Activated CD4-positive, alpha-beta T cell treated with anti-CD3 and anti-CD28 coated beads for 1 hour (primary cell): ENCODE measurements at places on chromosomes 16 and 17.

GRCh38 chr17:77846531-77847085, 111.9 kb upstream of the TNRC6C start:
- no peak for DNase-seq

DNA sequence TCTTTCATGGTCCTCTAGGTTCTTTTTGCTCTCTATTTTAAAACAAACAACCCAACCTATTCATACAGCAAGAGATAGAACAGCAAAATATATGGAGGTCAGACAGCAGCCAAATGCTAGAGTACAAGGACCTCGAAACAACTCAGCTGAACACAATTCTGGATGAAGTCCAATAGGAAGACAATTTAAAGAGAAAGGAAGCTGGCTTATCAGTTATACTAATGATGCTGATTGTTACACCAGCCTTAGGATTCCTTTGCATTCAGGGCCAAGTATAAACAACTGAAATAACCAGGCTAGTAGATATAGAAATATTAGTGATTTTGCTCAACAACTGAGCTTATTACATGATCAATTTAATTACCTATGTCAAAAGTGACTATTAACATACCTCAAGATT, 2.5 kb downstream of the SSH2 start:
- DNase-seq = no peak

- no peak for DNase-seq
Observed at GRCh38 chr17:54985476-54985875, 16.9 kb downstream of the STXBP4 start.

- no peak for DNase-seq
Observed at GRCh38 chr17:66355510-66355909, 53.1 kb downstream of the PRKCA start.

DNA sequence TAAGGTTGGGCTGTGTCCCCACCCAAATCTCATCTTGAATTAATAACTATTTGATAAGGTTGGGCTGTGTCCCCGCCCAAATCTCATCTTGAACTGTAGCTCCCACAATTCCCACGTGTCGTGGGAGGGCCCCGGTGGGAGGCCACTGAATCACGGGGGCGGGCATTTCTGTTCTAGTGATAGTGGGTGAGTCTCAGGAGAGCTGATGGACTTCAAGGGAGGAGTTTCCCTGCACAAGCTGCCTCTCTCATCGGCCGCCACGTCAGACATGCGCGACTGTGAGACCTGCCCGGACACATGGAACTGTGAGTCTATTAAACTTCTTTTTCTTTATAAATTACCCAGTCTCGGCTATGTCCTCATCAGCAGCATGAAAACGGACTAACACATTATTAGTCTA, 44.9 kb upstream of the METRNL start:
- DNase-seq = no peak

DNA sequence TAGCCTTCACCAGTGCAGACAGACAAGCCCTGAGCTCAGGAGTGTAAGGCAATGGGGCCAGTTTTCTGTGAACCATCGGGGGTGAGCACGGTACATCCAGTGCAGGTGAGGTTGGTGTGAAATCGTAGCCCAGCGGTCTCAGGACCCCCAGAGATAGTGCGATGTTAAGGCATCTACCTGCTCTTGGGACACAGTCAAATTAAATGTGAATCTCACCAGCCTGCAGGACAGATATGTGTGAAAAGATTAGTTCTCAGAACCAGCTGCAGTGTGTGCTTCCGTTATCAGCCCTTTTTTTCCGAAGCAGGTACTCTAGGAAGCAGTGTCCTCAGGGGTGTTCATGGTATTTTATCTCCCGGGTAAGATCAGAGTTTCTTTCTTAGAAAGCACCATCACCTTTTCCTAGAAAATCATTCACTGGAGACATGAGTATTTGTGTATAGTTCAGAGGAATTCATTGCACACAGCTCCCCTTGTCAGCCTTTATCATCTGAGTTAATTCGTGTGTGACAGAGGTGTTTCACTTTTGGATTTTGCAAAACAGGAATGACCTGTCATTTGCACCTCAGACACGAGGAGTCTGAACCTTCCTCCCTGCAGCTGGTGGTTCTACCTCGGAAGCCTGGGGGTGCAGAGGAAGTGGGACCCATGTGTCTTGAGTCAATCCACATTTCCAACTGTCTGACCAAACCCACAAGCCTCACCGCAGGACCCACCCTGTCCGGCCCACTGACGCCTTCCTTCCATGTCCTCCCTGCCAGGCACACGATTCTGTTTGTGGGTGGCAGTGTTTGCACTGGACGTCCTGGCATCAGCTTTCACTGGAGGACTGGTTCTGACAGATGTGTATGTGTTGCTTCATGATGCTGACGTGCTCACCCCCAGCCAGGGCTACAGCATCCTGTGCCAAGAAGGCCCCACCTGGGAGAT, 107.8 kb downstream of the CLEC16A start:
- DNase-seq = no peak

DNA sequence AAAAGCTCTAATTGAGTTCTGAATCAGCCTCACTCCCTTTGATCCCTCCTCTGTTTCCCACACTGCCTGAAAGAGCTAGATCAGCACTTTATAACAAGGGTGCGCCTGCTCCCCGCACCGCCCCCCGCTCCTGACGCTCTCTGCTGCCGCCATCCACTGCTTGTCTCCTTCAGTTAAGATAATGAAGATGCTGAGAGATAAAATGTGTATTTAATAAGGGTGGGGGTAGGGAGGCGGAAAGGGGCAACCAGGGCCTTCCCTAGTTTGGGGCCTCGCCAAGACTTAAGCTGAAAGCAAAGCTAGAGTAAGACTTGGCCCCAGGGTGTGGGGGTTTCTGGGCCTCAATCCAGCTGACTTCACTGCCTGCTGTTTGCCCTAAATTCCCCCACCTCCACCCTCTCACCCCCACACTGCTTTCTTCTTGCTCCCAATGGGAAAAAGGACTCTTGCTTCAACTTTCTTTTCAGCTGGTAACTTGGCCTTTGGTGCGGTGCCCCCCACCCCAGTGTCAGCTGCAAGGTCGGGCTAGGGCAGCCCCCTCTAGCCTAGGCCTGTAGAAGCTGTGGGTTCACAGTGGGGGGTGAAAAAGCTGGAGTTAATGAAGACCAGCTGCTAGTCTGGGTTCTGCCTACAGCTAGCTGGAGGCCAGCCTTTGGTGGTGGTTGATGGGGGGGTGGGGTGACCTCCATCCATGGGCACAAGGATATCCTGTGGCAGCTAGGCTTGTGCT, 1.8 kb upstream of the RARA start:
- DNase-seq = no peak

GRCh38 chr16:27245276-27246172, 23.0 kb downstream of the NSMCE1 start:
- DNase-seq = no peak

GRCh38 chr16:30741461-30741914, 6.7 kb upstream of the PHKG2 start:
- no peak for DNase-seq

GRCh38 chr17:40555296-40556190, 9.7 kb downstream of the CCR7 start:
- no peak for DNase-seq

DNA sequence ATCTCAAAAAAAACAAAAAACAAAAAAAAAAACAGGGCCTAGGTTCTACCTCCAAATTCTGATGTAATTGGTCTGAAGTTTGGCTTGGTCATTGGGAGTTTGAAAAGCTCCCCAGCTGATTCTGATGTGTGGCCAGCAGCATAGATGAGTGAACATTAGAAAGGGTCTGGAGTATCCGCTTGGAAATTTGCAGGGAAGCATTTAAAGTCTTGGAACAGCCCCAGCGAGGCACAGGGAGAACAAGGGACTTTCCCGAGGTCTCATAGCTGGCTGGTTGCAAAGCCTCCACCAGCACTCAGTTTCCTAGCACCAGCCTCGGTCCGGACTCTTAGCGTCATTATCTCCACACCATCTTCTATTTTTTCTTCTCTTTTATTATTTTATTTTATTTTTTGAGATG, 70.8 kb downstream of the RAB11FIP4 start:
- no peak for DNase-seq

DNA sequence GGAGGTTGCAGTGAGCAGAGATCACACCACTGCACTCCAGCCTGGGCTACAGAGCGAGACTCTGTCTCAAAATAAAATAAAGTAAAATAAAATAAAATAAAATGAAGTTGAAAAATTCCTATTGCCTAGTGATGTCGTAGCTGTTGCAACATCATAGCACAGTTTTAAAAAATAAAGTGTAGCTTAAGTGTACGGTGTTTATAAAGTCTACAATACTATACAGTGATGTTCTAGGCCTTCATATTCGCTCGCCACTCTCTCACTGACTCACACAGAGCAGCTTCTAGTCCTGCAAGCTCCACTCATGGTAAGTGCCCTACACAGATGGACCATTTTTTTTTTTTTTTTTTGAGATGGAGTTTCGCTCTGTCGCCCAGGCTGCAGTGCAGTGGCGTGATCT, 43.5 kb upstream of the MNT start:
- DNase-seq = no peak

DNA sequence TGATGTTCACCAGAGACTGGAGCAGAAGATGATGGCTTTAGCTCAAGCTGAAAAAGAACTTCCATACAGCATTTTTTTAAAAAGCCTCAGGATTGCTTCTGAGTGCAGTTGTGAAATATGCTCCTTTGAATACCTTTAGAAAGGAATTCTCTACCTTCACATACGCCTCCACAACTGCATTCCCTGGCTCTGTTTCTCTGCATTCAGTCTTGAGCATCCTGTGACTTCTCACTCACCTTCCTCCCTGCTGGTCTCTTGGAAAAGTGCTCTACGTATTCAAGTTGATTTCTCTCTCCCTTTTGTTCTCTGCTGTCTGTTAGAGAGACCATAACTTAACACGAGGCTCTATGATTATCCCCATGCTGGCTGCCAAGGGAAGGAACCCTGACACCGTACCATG, 34.5 kb downstream of the HS3ST2 start:
- no peak for DNase-seq

DNA sequence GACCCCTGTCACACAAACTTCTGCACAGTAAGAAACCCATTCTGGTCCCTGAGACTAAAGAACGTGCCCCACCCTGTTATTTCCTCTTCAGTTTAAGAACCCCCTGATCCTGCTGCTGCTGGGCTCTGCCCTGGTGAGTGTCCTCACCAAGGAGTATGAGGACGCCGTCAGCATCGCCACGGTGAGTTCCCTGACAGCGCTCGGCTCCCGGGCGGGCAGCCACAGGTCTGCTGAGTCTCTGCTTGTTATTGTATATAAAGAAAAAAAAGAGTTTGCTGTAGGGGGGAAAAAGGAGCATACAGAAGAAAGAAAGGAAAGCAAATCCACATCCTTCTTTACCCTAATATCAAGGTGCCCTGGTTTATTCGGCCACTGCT, 40.0 kb downstream of the ATP2C2 start:
- DNase-seq = no peak

DNA sequence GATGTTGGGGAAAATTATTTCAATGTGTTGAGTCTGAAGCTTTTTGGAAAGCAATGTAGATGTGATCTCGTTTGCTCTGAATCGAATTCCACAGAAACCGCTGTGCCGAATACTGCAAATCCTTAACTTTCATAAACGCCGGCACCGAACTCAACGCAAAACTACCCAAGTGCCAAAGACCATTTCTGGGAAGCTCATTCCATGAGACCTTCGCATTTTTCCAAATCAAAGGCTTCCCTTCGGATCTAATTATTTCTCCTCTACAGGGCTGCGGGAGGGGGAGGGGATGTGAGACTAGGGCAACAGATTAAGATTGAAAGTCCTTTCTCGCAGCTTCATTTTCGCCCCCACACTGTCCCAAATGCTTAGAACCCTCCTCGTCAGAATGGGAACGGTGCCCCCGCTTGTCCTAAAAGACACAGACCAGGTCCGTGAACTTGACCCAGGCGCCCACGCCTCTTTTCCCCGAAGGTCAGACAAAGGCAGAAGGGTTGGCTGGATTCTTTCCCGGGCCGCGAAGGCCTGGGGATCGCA, 4.0 kb downstream of the PRAC1 start:
- no peak for DNase-seq

- no peak for DNase-seq
Observed at GRCh38 chr17:3929181-3929580, 12.9 kb upstream of the P2RX1 start.

DNA sequence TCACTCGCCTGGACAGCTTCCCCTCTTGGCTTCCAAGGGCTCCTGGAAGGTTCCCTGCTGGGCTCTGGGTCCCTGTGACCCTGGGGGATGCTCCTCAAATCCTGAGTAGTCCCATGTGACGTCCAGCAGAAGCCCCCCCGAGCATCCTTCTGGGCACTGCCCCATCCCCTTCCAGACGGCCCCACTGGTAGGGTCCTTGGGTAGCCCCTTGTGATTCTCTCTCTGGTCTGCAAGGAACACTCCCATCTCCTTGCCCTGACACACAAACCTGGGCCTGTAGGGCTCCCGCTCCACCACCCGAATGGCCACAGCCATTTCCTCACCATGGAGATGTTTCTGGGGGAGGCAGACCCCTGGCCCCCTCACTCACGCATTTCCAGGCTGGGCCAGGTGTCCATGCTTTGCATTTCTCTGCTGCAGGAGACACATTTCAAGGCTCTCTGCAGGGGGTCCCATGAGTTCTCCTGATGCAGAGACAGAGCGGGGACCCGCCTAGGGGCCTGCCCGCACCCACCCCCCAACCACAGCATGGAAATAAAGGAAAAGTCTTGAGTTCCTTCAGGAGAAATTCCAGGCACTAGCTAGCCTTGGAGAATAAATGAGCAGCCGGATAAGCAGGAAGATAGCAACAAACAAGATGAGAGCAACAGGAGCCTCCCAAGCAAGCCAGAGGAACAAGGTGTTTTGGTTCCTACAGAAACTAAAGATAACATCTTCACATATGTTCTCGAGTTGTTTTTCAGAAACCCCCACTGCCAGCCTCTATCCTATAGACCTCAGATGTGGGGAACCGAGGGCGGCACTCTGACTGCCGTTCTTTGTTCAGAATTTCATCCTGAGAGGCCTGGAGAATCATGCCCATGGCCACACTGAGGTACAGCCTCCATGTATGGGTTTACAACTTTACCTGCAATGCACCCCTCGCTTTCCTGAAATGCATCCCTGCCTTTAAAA, 128.8 kb downstream of the MGAT5B start:
- no peak for DNase-seq

GRCh38 chr17:17790637-17791464, 45.9 kb downstream of the SREBF1 start:
- DNase-seq = no peak
